ENCODE measurements at places on chromosomes 11 and 22.

DNA sequence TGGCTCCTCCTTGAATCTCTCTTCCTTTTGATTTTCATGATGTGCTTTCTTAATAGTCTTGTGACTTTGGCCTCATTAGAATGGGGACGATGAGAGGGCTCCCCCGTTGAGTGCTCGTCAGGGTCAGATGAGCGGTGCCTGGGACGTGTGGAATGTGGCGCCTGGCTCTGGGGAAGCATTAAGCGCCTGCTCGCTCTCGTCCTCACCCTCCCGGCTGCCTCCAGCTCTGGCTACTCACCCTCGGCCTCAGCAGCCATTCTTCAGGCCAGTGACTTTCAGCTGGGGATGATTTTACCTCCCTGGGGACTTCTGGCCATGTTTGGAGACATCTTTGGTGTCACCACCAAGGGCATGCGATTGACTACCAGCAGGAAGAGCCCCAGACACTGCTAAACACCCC lies 69.7 kb downstream of the RPS6KA4 start:
- no peak for DNase-seq

DNA sequence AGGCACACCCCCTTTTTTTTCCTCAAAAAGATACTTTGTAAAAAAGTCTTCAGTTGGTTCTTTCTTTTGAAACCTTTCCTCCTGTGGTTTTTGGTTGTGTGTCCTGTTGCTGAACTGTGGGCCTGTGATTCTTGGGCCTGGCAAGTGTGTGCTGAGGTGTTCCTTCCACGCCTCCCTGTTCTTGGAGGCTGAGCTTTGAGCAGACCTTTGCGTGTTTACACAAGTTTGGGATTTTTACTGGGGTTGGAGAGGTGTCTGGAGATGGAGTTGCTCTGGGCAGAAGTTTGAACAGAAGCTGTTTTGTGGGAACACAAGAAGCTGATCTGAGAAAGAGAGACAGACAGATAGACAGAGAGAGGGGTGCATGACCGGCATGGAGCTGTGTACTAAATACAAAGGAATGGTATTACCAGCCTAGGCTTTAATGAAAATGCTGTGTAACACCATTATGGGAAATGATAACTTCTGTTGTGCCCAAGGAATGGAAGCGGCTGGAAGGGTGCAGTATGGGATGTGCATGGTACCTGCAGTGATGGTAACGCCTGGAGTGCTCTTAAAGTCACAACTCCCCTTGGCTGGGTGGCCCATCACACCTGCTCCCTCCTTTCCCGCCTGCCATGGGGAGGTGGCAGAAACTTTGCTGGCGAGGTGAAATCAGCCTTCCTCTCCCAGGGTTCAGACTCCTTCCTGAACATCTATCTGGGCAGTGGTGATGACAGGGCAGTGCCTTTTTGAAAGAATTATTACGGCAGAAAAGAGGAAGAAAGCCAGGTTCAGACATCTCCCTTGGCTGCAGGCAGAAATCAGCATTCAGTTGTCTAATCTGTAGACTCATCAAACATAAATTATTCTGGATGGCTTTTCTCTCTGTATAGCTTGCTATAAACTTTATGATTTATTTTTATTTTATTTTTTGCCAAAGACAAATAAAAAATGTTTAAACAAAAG lies 70.4 kb downstream of the LDLRAD3 start:
- no peak for DNase-seq

GRCh38 chr11:70517203-70517602 lies 118.9 kb downstream of the CTTN start:
- DNase-seq: no peak

DNA sequence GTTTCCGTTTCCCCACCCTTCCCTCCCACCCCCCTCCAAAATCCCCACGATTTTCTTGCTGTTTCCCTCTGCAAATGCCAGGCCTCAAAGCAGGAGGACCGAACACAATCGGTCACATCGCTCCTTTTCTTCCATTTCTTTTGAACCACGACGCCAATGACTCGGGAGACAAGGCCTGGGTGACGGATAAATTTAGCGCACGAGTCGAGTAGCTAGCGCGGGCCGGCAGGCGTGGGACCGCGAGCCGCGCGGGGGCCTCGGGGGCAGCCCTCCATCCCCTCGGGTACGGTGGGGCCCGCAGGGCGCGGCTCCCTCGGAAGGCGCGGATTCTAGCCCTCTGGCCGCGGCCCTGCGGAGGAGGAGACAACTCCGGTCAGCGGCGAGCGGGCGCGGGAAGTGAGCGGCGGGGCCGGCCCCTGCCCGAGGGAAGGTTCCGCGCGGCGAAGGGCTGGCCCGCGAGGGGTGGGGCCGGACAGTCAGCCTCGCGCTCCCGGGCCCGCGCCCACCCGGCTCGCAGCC lies 414 bp downstream of the JOSD1 start:
- no peak for DNase-seq

GRCh38 chr22:46777609-46777970 lies 15.1 kb downstream of the TBC1D22A start:
- DNase-seq: no peak

DNA sequence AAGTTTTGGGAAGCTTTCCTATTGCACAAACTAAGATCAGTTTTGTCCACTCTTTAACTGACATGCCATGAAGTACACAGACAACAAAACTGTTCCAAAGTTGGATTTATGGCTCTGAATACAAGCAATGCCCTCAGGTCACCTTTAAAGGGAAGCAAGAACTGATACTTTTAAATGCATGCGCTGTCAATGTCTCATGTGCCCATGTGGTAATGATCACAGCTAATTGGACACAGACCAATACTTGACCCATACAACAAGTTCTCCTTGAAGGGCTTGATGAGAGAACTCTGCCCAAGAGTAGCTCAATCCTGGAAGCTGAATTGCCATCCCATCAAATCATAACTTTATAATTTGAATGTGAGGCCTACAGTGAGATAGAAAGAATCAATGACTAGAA lies 624.9 kb downstream of the ETS1 start:
- no peak for DNase-seq

- DNase-seq: no peak
These were observed 914 bp downstream of the INPPL1 start for GRCh38 chr11:72225411-72225951.

GRCh38 chr22:44057401-44057987 lies 33.4 kb downstream of the PARVB start:
- no peak for DNase-seq

DNA sequence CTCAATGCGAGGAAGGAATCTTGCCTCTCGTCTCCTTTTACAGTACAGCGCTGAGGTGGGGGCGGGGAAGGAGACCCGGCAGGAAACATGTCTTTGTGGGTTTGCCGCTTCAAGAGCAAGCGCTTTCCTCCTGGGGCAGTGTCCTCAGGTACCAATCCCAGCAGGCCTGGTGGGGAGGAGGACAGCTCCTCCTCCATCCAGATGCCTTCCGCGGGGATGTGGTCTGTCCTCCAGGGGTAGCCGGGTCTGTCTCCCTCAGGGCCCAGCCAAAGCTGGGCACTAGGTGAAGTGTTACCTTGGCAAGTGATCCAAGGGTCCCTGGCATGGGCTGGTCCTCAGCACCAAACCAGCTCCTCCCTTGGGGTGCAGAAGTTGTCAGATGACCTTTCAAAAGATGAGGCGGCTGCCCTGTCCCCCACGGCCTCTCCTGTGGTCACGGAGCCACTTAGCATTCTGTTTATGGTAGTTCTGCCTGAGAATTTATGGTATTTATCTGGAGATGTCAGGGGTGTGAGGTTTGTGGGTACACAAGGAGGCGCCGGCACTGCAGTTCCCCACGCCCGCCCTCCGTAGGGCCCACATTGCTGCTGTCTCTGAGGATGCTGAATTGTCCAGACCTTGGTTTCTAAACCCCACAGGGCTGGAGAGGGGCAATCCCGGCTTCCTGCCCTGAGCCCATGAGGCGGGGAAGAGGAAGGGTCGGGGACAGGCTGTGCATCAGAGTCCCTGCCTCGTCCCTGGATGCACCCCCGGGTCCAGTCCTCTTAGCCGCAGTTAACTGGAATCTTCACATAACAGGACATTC lies 93.5 kb upstream of the ANO1 start:
- DNase-seq: no peak

- no peak for DNase-seq
These were observed 81.0 kb downstream of the CCDC34 start for GRCh38 chr11:27281740-27282590.

DNA sequence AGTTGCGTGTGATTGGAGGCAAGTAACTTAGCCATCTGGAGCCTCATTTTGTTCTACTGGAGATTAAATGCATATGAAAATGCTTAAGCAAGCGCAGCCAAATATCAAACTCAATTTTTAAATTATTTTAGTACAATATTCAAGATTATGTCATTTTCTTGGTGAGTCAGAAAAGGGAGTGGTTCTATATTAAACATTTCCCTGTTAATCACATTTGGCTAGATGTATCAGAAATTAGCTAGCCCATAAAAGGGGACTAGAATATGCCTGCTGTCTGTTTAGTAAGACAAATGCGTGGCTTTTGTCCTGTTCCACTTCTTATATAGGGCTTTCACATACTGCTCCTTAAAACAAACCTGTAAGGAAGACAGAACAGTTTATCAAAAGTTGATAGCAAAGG lies 35.0 kb upstream of the BMAL1 start:
- DNase-seq: no peak

DNA sequence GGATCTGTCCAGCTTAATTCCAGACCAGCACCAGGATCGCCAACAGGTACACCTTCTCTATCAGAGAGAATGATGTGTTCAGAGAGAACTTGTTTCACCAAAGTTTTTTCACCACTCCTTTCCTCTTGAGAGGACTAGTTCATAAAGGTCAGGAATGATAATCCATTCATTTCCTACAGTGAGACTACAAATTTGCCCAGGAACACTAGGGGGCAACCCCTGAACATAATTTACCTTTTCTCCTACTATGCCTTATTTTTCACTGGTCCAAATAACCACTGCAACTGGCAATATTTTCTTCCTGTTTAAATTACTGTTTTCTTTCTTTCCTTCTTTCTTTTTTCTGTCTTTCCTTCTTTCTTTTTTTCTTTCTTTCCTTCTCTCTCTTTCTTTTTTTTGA lies 22.5 kb downstream of the CAVIN3 start:
- no peak for DNase-seq

GRCh38 chr11:115964091-115964490 lies 459.9 kb upstream of the CADM1 start:
- DNase-seq: no peak

DNA sequence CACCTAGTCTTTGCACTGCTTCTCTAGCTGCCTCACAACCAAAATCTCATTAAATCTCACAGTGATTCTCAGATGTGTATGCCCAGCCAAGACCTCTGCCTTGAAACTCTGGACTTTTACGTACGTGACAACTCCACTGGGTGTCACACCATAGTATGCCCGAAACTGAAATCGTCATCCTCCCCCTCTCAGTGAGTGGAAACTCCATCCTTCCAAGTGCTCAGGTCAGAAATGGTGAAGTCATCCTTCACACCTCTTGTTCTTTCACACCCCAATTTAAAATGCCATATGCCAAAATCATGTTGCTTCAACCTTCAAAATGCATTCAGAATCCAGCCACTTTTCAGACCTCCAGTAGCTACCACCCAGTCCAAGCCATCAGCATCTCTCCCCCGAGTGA lies 42.5 kb downstream of the SFI1 start:
- DNase-seq: no peak

DNA sequence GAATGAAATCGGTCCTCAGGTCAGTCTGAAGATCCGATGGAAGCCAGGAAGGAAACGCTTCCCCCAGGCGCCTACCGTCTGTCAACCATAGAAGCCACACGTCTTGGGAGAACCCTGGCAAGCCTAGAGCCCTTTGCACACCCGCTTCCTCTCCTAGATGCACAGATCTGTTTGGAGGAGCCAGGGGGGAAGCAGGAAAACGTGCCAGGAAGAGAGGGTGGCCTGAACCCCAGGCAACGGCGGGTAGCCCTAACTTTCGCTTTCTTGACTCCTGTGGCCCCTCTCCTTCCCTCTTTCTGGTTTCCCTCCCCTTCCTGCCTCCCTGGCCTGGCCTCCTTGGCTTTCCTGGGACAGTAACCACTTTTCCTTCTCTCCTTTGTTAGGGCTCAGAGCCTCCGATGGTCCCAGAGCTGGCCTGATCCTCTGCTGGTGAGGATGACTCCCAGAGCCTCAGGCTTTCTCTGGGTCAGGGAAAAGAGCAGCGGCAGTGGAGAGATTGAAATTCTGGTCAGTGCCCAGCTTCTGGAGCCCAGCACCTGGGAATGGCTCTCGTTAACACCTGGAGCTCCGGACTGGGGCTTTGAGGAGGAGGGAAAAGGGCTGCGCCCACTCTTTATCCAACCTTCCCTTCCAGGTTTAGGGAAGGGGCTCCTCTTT lies 2.1 kb downstream of the FXYD6 start:
- DNase-seq: no peak

DNA sequence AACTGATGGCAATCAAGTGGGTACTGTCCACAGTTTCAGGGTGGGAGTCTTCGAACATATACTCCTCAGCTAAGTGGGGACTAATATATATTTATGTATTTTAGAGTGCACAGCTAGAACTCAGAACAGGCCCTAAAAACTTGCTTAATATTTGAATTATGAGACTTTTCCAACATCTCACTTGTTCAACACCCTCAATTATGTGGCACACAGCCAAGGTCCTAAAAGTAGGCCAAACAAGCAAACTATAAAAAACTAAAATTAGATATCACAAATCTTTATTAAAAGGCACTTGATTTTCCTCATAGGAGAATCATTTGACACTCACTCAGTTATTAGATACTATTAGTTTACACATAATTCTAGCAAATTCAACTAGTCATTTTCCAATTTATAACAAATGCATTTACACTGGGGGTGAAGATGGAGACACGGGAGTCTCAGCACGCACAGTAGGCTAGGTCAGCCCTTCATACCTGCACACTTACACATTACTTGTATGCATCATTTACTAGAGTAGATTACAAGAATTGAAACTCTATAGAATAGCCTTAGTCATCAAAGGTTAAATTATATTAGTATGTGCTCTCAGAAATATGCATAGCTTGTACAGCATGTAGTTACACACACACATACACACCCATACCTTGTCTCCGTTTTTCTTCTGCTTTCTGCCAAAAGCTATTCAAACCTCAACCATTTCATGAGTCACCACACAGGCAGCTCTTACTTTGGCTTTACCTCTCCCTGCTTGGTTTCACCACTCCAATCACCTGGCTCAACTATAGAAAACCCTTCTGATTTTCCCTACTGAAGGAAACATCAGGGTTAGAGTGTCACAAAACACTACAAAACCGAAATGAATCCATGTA lies 171.5 kb downstream of the SBF2 start:
- DNase-seq: no peak

Data from activated CD4-positive, CD25-positive, alpha-beta regulatory T cell treated with anti-CD3 and anti-CD28 coated beads, Interleukin-2, amount 50 U/mL, for 72 hours (primary cell).